ENCODE measurements at places on chromosomes 12 and 14. TPM values are rescaled to one million over a fixed set of nuclear protein-coding genes. Genes with fewer than 3 reads are reported as not detected.
A peak's percentile ranks its signal among the peaks of the same experiment; 100 is the strongest.

Gene ZNF891
- total RNA-seq, result 0.47 TPM

Gene C14orf119
- 9.5 TPM for total RNA-seq

- DNase-seq, result no peak
- no peaks in the 10 kb centered on the region for H3K36me3 ChIP-seq
- H3K4me3 ChIP-seq, result no peak overlapping the region
- no peaks in the 10 kb centered on the region for H3K27me3 ChIP-seq
Observed at GRCh38 chr12:47449797-47450196, 256.0 kb downstream of the RPAP3 start.

Gene PTPRB
- 22.7 TPM for total RNA-seq

DNA sequence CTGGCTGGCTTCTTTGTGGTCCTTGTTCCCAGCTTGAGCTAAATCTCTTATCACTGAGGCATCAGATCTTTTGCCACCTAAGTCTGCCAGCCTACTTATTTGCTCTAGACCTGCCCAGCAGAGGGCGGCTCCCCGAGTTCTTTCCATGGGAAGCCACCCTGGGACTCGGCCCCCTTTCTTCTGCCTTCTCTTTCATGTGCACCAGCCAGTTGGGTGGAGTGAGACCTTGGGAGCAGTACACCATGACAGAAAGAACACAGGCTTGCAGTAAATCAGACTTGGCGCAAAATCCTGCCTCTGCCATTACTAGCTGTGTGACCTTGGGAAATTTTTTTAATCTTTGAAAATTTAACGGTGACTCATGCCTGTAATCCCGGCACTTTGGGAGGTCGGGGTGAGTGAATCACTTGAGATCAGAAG, 7.4 kb downstream of the SMAGP start:
- no peak overlapping the region for H3K27ac ChIP-seq
- H3K4me1 ChIP-seq, result no peaks in the 10 kb centered on the region
- H3K36me3 ChIP-seq, result no peaks in the 10 kb centered on the region
- no peak overlapping the region for H3K4me3 ChIP-seq

Gene SRRM4
- total RNA-seq, result 0.05 TPM

GRCh38 chr14:60420050-60420449, 65.8 kb downstream of the C14orf39 start:
- H3K27me3 ChIP-seq, result no peaks in the 10 kb centered on the region
- no peak overlapping the region for H3K4me3 ChIP-seq
- no peaks in the 10 kb centered on the region for H3K36me3 ChIP-seq
- no peak overlapping the region for H3K27ac ChIP-seq
- DNase-seq, result no peak
- no peaks in the 10 kb centered on the region for H3K4me1 ChIP-seq

Gene NOXRED1
- total RNA-seq, result not detected

Gene KCNA1
- total RNA-seq, result not detected

GRCh38 chr14:68564826-68565759, 227.8 kb downstream of the ZFP36L1 start:
- peaks cover 22% of the 10 kb centered on the region for H3K4me1 ChIP-seq
- H3K27me3 ChIP-seq, result no peaks in the 10 kb centered on the region
- no peaks in the 10 kb centered on the region for H3K36me3 ChIP-seq
- no peak for DNase-seq
- peak overlapping the region; percentile 70 for H3K27ac ChIP-seq

DNA sequence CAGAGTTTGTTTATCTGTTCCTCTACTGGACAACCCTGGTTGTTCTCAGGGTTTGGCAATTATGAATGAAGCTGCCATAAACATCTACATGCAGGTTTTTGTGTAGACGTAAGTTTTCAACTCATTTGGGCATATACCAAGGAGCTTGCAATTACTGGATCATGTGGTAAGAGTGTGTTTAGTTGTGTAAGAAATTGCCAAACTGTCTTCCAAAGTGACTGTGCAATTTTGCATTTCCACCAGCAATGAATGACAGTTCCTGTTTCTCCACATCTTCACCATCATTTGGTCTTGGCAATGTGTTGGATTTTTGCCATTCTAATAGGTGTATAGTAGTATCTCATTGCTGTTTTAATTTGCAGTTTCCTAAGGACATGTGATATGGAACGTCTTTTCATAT, 39.8 kb upstream of the FBXO33 start:
- H3K27ac ChIP-seq, result no peak overlapping the region
- no peaks in the 10 kb centered on the region for H3K36me3 ChIP-seq
- no peak for DNase-seq
- H3K27me3 ChIP-seq, result no peaks in the 10 kb centered on the region

Measured in gastrocnemius medialis (tissue), 4 donors.